ENCODE measurements at places on chromosomes 1 and 21.

DNA sequence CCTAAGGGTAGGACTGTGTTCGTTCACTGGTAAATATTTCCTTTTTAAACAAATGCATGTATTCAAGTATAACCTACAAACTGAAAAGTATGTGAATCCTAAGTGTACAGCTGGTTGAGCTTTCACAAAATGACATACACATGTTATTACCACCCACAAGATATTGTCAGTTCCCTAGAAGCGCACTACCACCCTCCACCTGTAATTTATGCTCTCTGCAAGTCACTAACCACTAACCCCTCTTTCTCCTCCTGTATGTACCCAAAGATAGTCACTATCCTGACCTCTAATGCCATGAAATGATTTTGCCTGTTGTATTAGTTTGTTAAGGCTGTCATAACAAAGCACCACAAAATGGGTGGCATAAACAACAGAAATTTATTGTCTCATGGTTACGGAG is 82.8 kb upstream of the CHODL start:
- DNase-seq: no peak

DNA sequence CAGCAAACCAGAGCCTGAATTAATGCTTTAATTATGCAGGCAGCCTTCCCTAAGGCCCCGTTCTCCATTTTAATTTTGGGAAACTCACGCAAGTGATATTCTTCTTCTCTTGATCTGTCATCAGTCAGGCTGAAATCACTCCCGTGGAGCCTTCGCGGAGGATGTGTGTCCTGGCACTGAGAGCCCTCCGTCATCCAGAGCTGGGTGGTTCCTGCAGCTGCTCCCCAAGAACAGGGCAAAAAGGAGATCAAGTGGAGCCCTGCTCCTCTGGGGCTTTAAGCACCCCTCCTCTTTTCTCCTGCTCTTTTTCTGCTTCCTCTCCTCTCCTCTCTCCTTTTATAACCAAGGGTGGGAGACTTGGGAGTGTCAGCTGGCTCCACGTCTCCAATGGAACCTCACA is 133.2 kb upstream of the CACNA1E start:
- no peak for DNase-seq

- DNase-seq: peak; percentile 44
Observed at GRCh38 chr1:21764615-21765423, 18.1 kb downstream of the USP48 start.

DNA sequence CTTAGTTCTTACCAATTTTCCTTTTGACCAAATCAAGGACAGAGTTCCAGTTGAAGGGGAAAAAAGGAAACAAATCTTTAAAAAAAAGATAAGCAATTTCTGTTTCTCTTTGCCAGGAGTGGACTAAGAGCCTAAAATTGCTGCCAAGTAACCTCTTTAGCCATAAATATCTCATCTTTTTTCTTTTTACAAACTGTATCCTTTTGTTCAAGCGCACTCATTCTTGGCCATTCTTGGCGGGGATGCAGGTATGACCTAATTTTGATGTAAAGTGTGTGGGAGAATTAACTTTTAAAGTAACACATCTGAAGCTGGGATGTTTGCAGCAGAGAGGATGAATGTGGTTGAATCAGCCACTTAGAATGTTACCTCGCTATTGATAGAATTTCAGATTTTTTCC is 13.4 kb upstream of the KIF1B start:
- DNase-seq: no peak

DNA sequence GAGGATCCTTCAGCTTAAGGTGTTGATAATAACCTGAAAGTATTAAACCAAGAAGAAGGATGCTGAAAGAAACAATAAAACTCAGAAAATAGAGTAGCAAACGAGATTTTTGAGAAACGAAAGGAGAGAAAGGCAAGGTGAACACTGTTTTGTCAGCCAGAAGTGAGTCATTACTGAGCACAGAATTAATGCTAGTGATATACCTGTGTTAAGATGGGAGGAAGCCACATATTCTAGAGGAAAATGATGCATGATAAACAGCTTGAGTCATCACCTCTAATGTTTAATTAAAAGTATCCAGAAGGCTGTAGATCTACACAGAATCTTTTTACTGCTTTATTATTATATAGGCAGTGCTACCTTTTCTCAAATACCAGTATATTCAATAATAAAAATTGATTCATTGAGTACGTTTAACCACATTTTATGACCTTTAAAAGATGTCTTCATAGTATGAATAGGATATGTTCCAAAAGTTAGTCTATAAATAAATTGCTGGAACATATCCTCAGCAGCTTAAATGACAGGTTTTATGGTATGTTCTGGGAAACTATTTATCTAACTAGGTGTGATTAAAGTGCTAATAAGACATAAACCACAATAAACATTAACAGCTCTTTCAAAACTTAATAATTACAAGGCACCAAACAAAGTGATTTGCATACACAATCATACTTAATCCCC is 10.3 kb downstream of the SH3GLB1 start:
- no peak for DNase-seq

GRCh38 chr1:209344156-209344555 is 239.4 kb upstream of the CAMK1G start:
- no peak for DNase-seq

- DNase-seq: no peak
Observed at GRCh38 chr21:20424943-20425342, 573.3 kb upstream of the NCAM2 start.

Data from neural progenitor cell (in vitro differentiated cells).